RPMI7951 (cell line): ENCODE measurements at places on chromosomes 2 and 18. TPM values are rescaled to one million over a fixed set of nuclear protein-coding genes. Genes with fewer than 3 reads are reported as not detected.

PLEKHA3 gene
- total RNA-seq: 6.5 and 6.8 TPM in 2 replicates

ASB18 gene
- not detected in 2 replicates for total RNA-seq

LINC00305 gene
- not detected in 2 replicates for total RNA-seq

POTEC gene
- not detected in 2 replicates for total RNA-seq

TMEM37 gene
- not detected in 2 replicates for total RNA-seq

TCF23 gene
- not detected in 2 replicates for total RNA-seq

ERICH2 gene
- 0.29 TPM in 1 of 2 replicates, not detected in the other for total RNA-seq

KDSR gene
- 17.1 and 20.8 TPM in 2 replicates for total RNA-seq

PNKD gene
- total RNA-seq: 85.5 and 98.8 TPM in 2 replicates

POTEI gene
- total RNA-seq: not detected in 2 replicates

ADD2 gene
- not detected in 2 replicates for total RNA-seq

DSG1 gene
- not detected in 2 replicates for total RNA-seq

TGIF1 gene
- total RNA-seq: 90.4 and 91.7 TPM in 2 replicates

POTEE gene
- total RNA-seq: not detected in 2 replicates

ALK gene
- 0.12 and 0.29 TPM in 2 replicates for total RNA-seq

SOX11 gene
- total RNA-seq: under 0.01 TPM in 1 of 2 replicates, not detected in the other

CLEC4F gene
- not detected in 2 replicates for total RNA-seq

SLC38A11 gene
- total RNA-seq: not detected in 2 replicates

ME2 gene
- total RNA-seq: 30.4 and 39.5 TPM in 2 replicates

RND3 gene
- 41.7 and 47.2 TPM in 2 replicates for total RNA-seq

DLGAP1 gene
- total RNA-seq: not detected in 2 replicates

CCDC148 gene
- total RNA-seq: 1.4 TPM in 2 replicates

FIGN gene
- total RNA-seq: 5.3 and 5.8 TPM in 2 replicates

SLC19A3 gene
- not detected in 2 replicates for total RNA-seq

SIGLEC15 gene
- 49.3 and 65.7 TPM in 2 replicates for total RNA-seq

HOXD13 gene
- 1.2 and 2.6 TPM in 2 replicates for total RNA-seq

SRD5A2 gene
- total RNA-seq: not detected in 2 replicates

SP5 gene
- total RNA-seq: 0.20 TPM in 1 of 2 replicates, not detected in the other

HTR2B gene
- 1.7 TPM in 2 replicates for total RNA-seq

FBXO48 gene
- total RNA-seq: 0.98 and 1.4 TPM in 2 replicates

SOCS6 gene
- total RNA-seq: 20.1 and 27.6 TPM in 2 replicates

CDH20 gene
- not detected in 2 replicates for total RNA-seq

SIX3 gene
- total RNA-seq: not detected in 2 replicates

ERLEC1 gene
- total RNA-seq: 91.2 and 103 TPM in 2 replicates

CAPN14 gene
- total RNA-seq: 0.96 and 1.3 TPM in 2 replicates

LRP2 gene
- not detected in 2 replicates for total RNA-seq

SPP2 gene
- not detected in 2 replicates for total RNA-seq

IL36A gene
- total RNA-seq: not detected in 2 replicates
